ENCODE measurements at places on chromosomes 11 and 22.

DNA sequence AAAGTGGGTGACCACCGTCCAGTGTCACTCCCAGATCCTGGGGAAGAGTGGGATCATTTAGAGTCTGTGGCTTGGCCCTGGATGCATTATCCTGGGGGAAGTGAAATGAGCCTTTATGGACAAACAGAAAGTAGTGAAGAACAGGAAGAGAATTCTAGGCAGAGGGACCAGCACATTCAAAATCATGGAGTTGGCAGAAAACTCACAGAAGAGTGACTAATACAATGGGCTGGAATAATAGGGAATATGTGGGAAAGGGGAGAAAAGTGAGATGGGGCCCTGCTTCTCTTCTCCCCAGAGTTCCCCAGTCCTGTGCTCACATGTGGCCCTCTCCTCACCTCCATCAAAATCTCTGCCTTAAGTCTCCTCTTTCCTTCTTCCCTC is 84.3 kb downstream of the CCDC81 start:
- DNase-seq, result no peak

GRCh38 chr11:1744137-1744886 is 6.1 kb downstream of the IFITM10 start:
- DNase-seq, result peak; percentile 67

- DNase-seq, result no peak
Measured at GRCh38 chr22:37091994-37092393, 17.5 kb downstream of the TMPRSS6 start.

DNA sequence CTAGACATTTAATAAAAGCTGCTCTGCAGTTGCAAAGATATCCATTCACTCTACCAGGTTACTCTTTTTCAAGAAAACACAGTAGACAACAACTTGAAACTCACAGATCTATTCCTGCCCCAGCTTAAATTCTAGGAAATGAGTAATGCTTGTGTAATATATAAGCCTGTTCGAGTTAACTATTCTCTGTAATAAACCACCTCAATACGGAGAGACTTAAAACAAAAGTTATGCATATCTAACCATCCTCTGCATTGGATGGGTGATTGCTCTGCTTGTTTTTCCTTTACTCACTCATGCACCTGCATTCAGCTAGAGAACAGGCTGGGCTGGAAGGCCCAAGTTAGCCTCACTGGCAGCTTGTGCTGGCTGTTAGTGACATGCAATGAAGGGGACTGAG is 13.3 kb downstream of the LRRC4C start:
- no peak for DNase-seq

- no peak for DNase-seq
Measured at GRCh38 chr22:24101966-24102365, 79.3 kb upstream of the SUSD2 start.

DNA sequence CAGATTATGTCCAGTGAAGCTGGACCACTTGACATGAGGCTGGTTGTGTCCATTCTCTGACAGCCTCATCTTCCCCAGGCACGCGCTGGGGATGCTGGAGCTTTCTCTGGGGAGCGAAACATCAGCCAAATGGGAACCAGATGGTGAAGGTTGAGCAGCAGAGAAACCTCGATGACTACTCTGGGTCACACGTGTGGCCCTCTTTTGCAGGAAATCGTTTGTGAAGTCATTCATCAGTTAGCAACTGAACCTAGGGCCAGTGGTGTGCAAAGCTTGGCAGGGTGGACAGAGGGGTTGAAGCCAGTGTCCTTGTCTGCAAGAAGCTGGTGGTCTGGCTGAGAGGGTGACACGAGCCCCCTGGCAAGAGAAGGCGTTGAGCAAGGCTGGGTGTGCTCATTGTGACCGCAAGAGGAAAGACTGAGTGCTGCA is 109.8 kb downstream of the ZBTB16 start:
- no peak for DNase-seq

- no peak for DNase-seq
Measured at GRCh38 chr11:66885950-66886440, 29.1 kb downstream of the LRFN4 start.

DNA sequence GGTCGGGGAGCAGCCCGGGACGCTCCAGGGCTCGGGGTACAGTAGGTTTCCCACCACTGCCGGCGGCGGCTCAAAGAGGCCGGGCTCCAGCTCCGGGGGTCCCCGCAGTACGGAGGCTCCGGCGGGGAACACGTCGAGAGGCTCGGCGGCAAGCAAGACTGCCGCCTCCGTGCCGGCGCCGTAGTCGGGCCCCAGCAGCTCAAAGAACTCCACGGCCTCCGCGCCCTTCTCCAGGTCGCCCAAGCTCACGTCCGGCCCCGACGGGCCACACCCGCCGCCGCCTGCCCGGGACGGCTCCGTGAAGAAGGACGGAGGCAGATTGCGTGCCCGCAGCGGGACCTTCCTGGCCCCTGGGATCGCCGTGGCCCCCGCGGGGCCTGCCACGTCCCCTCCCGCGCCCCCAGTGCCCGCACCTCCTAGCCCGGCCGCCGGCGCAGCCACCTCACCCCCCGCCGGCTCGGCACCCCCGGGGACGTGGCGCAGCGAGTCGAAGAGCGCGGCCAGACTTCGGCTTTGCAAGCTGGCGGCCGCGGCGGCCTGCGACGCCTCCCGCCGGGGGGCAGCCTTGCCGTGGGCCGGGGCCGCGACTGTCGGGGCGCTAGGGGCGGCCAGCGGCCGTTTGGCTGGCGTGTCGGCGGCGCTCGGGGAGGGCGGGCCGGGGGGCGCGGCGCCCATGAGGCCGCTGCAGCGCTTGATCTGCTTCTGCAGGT is 775 bp downstream of the FAM181B start:
- DNase-seq, result no peak

GRCh38 chr22:30754521-30754920 is 59.8 kb downstream of the OSBP2 start:
- no peak for DNase-seq

DNA sequence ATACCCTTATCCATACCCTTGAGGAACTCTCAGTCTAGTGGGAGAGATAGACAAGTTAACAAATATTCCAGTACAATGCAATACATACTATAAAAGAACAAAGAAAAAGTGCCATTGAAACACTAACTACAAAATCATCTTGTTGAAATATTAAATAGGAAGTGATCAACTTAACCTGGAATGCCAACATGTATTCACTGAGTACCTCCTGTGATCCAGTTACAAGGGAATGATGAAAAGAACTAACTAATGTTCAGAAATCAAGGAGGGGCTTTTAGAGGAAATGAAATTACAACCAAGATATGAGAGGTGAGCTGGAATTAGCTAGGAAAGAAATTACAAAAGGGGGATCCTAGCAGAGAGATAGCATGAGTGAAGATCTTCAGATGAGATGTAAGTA is 6.2 kb upstream of the FIBIN start:
- no peak for DNase-seq
